ENCODE measurements at places on chromosomes 13 and 19. TPM values are rescaled to one million over a fixed set of nuclear protein-coding genes. Genes with fewer than 3 reads are reported as not detected.
A peak's percentile ranks its signal among the peaks of the same experiment; 100 is the strongest.

DNA sequence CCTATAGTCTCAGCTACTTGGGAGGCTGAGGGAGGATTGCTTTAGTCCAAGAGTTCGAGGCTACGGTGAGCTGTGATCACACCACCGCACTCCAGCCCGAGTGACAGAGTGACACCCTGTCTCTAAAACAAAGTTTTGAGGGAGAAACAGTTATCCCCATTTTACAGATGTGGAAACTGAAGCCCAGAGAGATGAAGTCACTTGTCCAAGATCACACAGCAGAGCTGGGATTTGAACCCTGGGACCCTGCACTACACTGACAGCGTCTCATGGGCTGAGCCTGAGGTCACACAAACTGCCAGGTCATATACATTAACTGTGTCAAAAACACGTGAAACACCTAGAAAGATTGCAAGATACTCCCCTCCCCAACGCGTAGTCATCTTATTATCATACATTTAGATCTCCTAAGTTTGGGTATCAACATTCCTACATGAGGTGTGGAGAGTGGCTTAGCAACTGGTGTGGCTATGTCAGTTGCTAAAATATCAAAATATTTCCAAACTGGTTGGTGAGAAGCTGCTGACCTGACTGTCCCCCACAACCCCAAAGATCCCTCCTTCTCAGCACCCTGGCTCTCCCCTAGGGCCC lies 8.2 kb downstream of the FCGBP start:
- H3K36me3 ChIP-seq: no peaks in the 10 kb centered on the region
- H3K27ac ChIP-seq: no peak overlapping the region
- no peak overlapping the region for H3K4me3 ChIP-seq

- H3K4me1 ChIP-seq: peaks cover 26% of the 10 kb centered on the region
- H3K27me3 ChIP-seq: no peaks in the 10 kb centered on the region
- no peaks in the 10 kb centered on the region for H3K36me3 ChIP-seq
- peak overlapping the region; percentile 94 for H3K4me3 ChIP-seq
These were observed 1.1 kb downstream of the NAA16 start for GRCh38 chr13:41312176-41312500.

GRCh38 chr19:56314018-56314380 lies 640 bp downstream of the ZSCAN5A start:
- H3K36me3 ChIP-seq: peaks cover 10% of the 10 kb centered on the region
- H3K27ac ChIP-seq: peak overlapping the region; percentile 92
- H3K4me1 ChIP-seq: peaks cover 15% of the 10 kb centered on the region

The KLC3 gene
- not detected for total RNA-seq

The PCDH20 gene
- total RNA-seq: 0.16 TPM

DNA sequence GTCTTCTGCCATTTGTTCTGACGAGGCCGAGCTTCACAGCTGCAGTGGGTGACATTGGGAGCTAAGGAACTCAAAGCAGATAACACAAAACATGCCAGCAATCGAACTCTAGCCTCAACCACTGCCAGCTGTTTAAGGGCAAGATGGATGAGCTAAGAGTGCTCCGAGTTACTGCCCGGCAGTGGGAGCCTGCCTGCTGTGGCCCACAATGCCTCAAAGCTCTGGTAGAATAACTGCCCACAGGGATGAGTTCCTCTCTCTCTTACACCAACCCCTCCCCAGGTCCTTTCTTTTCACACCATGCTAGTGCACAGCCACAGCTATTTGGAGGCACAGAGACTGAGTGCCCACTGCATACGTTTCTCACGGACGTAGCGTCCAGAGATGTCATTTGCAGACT lies 330.5 kb downstream of the FGF9 start:
- H3K4me1 ChIP-seq: no peaks in the 10 kb centered on the region
- H3K36me3 ChIP-seq: no peaks in the 10 kb centered on the region
- no peak for DNase-seq
- no peaks in the 10 kb centered on the region for H3K27me3 ChIP-seq

The GPR12 gene
- not detected for total RNA-seq

The APOE gene
- total RNA-seq: 18.9 TPM

The DAPK3 gene
- total RNA-seq: 118 TPM

The GPC5 gene
- total RNA-seq: not detected

GRCh38 chr13:93964146-93964512 lies 515.4 kb downstream of the DCT start:
- no peaks in the 10 kb centered on the region for H3K27me3 ChIP-seq
- no peak for DNase-seq
- no peak overlapping the region for H3K27ac ChIP-seq
- no peaks in the 10 kb centered on the region for H3K36me3 ChIP-seq

GRCh38 chr13:25973085-25973484 lies 78.7 kb downstream of the SHISA2 start:
- H3K27me3 ChIP-seq: no peaks in the 10 kb centered on the region
- peak; percentile 62 for DNase-seq
- H3K4me1 ChIP-seq: peaks cover 9% of the 10 kb centered on the region

- no peak for DNase-seq
- no peak overlapping the region for H3K4me3 ChIP-seq
- no peak overlapping the region for H3K27ac ChIP-seq
- no peaks in the 10 kb centered on the region for H3K27me3 ChIP-seq
- peaks cover 8% of the 10 kb centered on the region for H3K4me1 ChIP-seq
These were observed 77.3 kb downstream of the DHRS12 start for GRCh38 chr13:51726446-51727193.

DNA sequence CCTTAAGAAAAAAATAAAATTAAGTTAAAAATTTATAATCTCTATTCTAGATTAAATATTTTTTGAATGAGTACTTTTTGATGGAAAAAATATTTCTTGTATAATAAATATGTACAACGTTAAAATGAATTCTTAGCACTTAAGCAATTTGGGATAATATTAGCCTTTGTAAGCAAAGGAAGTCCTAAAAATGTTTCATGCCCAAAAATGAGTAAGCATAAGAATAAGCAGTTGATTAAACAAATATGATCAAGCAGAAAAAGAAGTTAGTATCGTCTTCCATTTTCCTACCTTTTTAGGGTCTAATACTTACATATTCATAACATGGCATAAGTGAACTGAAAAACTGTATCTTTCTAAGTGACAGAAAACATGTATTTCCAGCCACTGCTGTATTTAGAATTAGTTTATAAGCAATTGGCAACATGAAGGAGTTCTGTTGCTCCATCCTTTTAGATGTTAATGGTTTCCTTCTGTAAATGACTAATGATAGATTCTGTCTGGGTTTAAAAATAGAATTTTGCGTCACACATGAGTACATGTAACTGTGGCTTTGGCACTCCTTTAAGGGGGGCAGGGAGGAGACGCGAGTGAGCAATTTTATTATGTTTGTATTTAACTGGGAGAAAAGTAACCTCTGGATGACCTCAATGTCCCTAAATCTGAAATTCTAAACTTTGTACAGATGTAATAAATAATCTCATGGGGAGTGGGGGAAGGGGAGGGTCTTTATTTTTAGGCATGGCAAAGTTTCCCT lies 237.4 kb downstream of the RGCC start:
- no peak overlapping the region for H3K4me3 ChIP-seq
- H3K36me3 ChIP-seq: no peaks in the 10 kb centered on the region
- H3K4me1 ChIP-seq: peaks cover 16% of the 10 kb centered on the region
- no peaks in the 10 kb centered on the region for H3K27me3 ChIP-seq
- DNase-seq: peak; percentile 18

GRCh38 chr19:31570718-31571117 lies 221.5 kb upstream of the TSHZ3 start:
- no peak for DNase-seq
- H3K27me3 ChIP-seq: no peaks in the 10 kb centered on the region
- no peaks in the 10 kb centered on the region for H3K4me1 ChIP-seq
- no peaks in the 10 kb centered on the region for H3K36me3 ChIP-seq
- no peak overlapping the region for H3K4me3 ChIP-seq
- H3K27ac ChIP-seq: no peak overlapping the region

- no peak for DNase-seq
- no peaks in the 10 kb centered on the region for H3K27me3 ChIP-seq
- H3K4me1 ChIP-seq: no peaks in the 10 kb centered on the region
- no peak overlapping the region for H3K4me3 ChIP-seq
These were observed 1769.0 kb upstream of the PCDH20 start for GRCh38 chr13:63184693-63185092.

GRCh38 chr13:99517984-99518383 lies 16.7 kb downstream of the TM9SF2 start:
- no peak overlapping the region for H3K27ac ChIP-seq
- no peaks in the 10 kb centered on the region for H3K4me1 ChIP-seq
- H3K36me3 ChIP-seq: peaks cover 51% of the 10 kb centered on the region
- H3K4me3 ChIP-seq: no peak overlapping the region

The SPINT2 gene
- 0.26 TPM for total RNA-seq

DNA sequence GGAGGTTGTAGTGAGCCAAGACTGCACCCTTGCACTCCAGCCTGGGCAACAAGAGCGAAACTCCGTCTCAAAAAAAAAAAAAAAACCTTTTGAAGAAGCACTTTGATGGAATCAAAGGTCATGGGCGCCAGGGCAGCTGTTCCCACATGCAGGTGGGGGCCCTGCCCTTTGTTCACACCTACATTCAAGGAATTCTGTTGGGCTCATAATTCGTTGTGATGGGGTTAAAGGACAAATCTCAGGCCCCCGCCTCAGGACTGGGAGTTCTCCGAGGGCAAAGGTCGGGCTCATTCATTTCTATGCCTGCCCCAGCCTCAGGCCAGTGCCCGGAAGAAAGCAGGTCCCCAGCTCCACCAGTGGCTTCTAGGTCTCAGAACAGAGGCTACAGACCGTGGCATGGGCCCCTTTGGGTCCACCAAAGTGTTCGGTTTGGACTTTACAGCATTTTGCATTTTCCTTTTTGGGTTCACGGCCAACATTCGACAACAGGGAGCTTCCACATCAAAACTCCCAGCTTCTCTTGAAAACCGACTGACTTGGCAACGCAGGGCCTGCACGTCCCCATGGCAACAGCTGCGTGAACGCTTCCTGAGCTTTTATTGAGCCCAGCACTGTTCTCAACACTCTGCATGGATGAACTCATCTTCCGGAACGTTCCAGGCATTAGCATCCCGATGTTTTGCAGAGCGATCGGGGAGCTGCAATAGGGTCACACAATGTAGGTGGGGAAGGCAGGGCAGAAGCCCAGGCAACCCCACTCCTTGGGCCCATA lies 10.1 kb upstream of the GTF2F1 start:
- no peak for DNase-seq
- no peaks in the 10 kb centered on the region for H3K27me3 ChIP-seq
- no peaks in the 10 kb centered on the region for H3K4me1 ChIP-seq

DNA sequence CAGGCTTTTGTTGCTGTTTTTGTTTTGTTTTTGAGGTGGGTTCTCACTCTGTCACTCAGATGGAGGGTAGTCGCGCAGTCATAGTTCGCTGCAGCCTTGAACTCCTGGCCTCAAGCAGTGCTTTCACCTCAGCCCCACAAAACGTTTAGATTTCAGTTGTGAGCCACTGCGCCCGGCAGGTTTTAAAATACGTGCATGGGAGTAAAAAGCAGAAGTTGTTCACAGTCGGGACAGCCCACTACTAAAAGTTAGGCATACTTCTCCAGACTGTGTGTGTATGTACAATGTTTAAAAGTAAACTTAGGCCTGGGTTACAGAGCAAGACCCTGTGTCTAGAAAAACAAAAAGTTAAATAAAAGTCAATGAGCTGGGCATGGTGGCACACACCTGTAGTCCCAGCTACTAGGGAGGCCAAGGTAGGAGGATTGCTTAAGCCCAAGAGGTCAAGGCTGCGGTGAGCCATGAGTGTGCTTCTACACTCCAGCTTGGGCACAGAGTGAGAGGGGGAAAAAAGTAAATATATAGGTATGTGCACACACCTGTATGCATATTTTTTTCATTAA lies 6.1 kb downstream of the SAFB start:
- H3K27me3 ChIP-seq: no peaks in the 10 kb centered on the region
- DNase-seq: no peak
- H3K4me1 ChIP-seq: peaks cover 77% of the 10 kb centered on the region

The NCLN gene
- 18.2 TPM for total RNA-seq

Measured in gastrocnemius medialis (tissue), 4 donors.